ENCODE measurements at places on chromosomes 7 and 10.

- no peak for DNase-seq
Measured at GRCh38 chr10:113438652-113439051, 114.2 kb upstream of the HABP2 start.

DNA sequence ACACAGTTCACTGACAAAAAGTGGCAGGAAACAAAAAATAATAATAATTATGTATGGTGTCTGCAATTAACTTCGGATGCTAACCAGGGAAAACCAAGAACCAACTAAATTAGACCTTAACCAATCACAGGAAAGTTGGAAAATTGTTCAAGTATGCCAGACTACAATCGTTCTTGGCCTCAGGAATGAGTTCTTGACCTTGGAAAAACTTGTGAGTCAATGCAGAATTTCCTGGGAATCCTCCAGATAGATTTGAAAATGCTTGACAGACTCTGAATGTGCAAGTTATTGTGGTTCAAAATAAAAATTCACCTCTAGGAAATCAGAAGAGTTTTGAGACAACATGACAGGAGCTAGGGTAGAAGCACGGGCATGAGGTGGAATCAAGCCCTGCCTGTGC lies 171.5 kb downstream of the C7orf25 start:
- no peak for DNase-seq

DNA sequence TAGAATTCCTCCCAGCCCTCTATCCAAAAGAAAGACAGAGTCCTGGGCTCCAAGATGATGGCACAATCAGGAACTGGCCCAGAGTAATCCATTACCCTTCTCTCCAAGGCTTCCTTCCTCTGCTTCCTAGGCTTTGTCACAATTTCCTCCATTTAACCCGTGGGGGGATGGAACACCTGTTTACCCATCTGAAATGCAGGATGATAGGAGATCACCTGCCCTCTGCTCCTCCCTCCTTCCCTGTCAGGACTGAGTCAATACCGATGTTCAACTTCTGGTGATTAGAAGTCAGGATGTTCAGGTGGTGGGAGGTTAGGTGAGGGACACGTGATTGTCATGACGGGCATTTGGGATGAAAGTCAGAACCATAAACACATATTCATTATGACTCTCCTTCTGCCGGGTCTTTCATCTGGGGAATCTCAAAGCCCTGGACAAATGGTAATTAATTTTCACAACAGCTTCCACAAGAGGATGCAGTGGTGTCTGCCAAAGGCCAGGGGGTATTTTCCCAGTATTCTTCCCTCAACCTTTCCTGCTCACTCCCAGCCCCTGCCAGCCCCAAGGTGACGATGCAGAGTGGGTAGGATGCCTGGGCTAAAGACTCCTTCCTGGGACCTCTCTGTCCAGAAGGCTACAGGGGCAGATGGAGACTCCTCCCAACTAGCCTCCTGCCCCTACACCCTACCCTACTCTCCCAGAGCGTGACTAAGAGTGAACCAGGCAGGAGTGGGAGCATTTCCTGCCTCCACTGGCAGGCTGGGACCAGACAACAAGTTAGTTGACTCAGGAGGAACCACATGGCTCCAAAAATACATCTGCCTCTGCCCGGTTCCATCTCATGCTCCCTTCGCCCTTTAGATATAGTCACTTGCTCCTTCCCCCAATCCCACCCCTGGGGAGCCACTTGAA lies 27.9 kb downstream of the DUSP5 start:
- no peak for DNase-seq

DNA sequence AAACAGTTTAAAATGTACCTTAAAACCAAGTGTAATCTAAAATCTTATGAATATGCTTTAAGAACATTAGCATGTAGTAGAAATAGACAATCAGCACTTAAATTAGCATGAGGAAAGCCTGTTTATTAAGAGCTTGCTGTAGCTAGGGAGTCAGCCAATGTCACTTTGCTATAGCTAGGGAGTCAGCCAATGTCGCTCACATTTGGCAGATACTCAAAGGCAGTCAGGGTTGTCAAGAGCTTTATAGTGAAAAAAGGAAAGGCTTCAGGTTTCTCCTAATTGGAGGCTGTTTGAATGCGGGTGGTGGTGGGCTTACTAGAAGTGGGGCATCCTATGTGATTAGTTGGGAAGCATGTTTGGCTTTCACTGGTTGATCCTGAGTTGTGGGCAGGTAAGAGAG lies 226.2 kb upstream of the DGKB start:
- no peak for DNase-seq

DNA sequence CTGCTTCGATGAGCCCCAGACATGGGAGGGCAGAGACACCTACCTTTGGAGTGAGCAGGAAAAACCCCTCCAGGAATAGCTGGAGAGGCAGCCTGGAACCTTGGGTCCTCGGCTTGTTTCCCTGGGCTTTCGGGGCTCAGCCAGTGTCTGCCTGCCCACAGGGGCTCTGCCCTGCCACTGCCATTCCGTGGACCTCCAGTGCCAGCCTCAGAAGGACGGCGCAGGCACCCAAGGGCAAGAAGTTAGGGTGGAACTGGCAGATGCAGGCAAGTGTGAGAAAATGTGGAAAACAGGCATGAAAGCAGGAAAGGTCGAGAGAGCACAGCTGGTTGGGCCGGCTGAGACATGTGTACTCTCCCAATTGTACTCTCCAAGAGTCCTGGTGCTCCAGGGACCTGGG lies 281.5 kb downstream of the GRID1 start:
- DNase-seq, result no peak

DNA sequence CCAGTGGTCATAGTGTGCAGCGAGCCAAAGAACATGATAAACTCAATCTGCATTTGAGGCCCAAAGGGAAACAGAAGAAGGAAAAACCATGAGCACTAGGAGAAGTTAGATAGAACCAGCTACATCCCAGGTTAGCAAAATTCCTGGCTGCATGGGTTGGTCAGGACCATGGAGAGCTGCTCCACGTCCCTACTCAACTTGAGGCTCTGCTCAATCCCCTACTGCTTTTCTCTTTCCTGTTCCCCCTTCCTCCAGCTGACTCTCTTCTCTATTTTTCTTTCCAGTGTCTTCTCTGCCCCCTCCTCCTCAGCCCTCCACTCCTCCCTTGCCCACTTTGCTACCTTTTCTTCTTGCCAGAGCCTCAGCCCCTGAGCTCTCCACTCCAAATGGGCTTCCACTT lies 21.9 kb upstream of the VSIR start:
- no peak for DNase-seq

DNA sequence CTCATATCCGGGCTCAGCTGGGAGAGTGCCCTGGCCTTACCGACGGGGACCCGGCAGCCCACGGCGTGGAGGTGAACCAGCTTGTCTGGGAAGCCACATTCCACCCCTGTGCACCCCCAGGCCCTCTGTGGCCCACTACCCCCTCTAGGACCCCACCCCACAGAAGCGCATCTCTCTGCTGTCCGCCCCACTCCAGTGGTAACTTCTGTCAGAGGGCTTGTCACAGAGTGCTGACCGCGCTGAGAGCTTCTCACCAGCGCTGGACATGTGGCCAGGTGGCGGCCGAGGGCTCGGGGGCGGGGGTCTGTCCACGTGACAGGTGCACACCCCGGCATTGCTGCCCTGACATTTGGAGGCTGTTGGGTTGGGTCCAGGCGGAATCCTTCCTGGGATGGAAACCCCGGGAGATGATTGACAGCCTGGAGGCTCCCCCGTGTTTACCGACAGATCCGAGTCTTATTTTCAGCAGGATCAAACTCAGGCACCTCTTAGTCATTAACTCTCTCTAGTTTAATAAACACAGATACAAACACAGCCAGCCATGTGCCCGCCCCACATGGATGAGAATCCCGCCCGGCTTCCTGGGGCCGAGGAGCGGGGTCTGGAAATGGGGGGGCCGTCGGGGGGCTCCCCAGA lies 5.1 kb downstream of the ELFN1 start:
- DNase-seq, result no peak

DNA sequence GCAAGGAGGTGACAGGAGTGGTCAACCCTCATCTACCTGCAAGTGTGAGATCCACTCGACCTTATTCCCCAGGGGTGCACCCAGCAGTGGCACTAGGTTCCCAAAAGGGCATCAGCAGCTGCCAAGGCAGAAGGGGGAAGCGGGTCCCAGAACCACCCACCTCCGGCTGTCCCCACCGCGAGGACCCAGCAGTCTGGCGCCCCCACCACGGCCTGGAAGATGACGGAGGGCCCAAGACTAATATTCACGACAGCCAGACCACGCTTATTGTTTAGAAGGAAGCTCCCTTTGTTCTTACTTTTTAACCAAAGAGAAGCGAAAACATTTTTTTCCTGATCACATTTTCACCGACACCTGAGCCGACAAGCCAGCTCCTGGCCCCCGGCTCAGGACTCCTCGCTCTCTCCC lies 3.6 kb upstream of the EVX1 start:
- DNase-seq, result no peak

- no peak for DNase-seq
Measured at GRCh38 chr10:94069884-94070283, 76.2 kb downstream of the PLCE1 start.

- no peak for DNase-seq
Measured at GRCh38 chr7:75737856-75738603, 711 bp downstream of the HIP1 start.

- no peak for DNase-seq
Measured at GRCh38 chr7:113454597-113455169, 336.3 kb upstream of the SMIM30 start.

GRCh38 chr10:104340641-104341040 lies 2.4 kb upstream of the ITPRIP start:
- no peak for DNase-seq

DNA sequence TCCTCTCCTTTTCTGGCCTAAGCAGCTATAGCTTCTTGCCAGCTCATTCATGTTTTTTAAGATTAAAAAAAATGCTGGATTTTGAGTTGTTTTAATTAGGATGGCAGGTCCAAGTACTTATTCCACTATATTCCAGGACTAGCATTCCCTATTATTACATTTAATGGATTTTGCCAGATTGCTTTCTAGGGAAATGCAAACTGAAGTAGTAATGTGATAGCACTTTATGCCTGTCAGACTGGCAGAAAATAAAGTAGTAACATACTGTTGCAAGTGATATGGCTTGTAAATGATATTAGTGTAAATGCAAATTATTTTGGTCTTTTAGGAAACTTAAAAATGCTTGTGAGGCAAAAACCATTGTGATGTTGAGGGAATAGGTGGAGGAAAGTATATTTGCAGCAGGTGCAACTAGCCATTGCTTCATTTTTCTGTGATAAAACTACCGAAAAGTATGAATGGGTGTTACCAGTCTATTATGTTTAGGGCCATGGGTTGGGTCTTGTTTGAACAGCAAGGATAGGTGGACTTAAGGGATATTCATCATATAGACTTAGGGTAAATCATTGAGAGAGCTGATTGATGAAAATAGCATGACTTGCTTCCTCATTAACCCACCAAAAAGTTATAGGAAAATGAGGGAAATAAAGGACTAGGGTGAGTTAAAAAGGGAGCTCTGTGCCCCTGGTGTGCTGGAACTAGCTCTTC lies 19.9 kb downstream of the ZNRF2 start:
- no peak for DNase-seq

DNA sequence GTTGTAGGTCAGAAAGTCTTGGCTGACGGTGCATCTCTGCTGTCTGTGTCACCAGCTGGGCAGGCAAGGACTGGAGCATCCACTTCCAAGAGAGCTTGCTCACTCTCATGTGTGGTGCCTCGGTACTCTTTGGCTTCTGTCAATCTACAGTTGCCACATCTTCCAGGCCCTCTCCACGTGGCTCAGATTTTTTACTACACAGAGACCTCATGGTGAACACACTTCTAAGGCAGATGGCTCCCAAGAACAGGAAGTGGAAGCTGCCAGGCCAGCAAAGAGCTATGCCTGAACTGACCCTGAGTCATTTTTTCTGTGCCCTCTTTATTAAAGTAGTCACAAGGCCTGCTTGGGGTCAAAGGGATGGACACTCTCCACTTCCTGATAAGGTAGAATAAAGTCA lies 351.5 kb upstream of the AUTS2 start:
- DNase-seq, result no peak

DNA sequence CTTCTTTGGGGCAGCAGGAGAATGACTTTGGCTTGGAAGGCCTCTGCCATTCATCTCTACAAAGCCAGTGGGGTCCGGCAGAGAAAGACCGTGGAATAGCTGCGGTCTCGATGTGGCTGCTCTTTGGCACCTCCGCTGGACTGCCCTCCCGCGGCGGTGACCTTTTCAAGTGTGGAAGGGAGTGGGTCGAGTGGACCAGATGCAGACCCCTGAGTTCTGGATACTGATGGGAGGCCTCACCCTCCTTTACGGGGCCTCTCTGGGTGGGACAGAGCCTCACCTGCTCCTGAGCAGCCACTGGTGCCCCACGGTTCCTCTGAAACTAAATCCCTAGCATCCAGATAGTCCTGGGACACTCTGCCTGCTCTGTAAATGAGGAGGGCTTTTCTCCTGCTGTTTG lies 113.1 kb downstream of the NT5C2 start:
- no peak for DNase-seq

- peak; percentile 91 for DNase-seq
Measured at GRCh38 chr10:100529475-100530298, at the start of gene NDUFB8. TSS of gene NDUFB8 (minus strand) at chr10:100529871. CDS start at chr10:100529851, 20 bp downstream.

GRCh38 chr7:122438006-122438405 lies 133.5 kb upstream of the FEZF1 start:
- DNase-seq, result no peak

- no peak for DNase-seq
Measured at GRCh38 chr7:71132127-71132376, at the start of gene GALNT17. TSS of gene GALNT17 (plus strand) at chr7:71132144.

DNA sequence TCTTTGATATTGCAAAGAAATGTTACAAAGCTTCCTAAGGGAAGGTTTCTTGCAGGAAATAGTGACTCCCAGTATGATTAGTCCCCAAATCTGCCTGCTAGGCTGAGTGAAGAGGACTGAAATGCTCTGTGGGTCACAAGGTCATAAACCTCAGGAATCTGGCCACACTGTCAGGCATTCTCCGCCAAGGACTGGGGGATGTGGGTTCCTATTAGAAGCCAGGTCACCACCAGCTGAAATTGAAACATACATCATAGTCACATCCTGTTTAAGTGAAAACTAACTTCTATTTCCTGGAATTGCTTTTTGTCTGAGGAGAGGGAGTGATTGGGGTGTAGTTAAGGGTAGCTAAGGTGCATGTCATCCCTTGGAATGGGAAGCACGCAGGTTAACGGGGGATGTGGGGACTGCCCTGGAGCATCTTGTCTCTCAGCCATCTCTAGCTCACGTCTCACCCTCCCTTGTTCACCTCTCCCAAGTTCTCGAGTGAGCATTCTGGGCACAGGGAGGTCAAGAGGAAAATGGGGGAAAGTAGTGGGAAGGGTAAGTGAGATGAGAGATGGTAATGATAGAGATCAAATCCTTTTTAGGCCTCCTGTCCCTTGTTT lies 12.0 kb upstream of the GSAP start:
- no peak for DNase-seq

GRCh38 chr10:36336315-36336714 lies 694.2 kb upstream of the FZD8 start:
- no peak for DNase-seq

GRCh38 chr7:68334636-68335272 lies 1263.5 kb upstream of the AUTS2 start:
- no peak for DNase-seq

- no peak for DNase-seq
Measured at GRCh38 chr10:16795410-16796073, 21.7 kb downstream of the RSU1 start.

- peak; percentile 45 for DNase-seq
Measured at GRCh38 chr7:87219545-87220025, at the start of gene TMEM243. TSS of gene TMEM243 (minus strand) at chr7:87219732. CDS start at chr7:87219503, 229 bp downstream.

All from SK-N-DZ (cell line).